Activated naive CD4-positive, alpha-beta T cell treated with anti-CD3 and anti-CD28 coated beads, Interleukin-2, amount 10 ng/mL, durations not matched to agents 7 days and 5 days (primary cell): ENCODE measurements at places on chromosomes 7 and 10.
A peak's percentile ranks its signal among the peaks of the same experiment; 100 is the strongest.

DNA sequence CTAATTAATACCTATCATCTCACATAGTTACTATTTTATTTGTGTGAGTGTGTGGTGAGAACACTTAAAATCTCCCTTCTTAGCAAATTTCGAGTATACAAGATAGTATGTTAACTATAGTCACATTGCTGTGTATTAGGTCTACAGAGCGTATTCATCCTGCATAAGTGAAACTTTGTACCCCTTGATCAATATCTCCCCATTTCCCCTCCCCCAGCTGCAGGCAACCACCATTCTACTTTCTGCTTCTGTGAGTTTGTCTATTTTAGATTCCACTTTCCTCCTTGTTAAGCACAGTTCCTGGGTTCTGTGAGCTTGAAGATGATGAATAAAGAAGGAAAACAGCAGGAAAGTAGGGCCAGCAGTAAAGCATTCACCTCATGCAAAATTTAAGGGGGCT lies 42.4 kb downstream of the MRPS33 start:
- no peaks in the 10 kb centered on the region for H3K36me3 ChIP-seq
- DNase-seq = no peak
- H3K27me3 ChIP-seq = peaks cover 6% of the 10 kb centered on the region
- H3K4me3 ChIP-seq = no peak overlapping the region
- H3K27ac ChIP-seq = no peak overlapping the region

GRCh38 chr10:80281292-80281691 lies 8.2 kb downstream of the MAT1A start:
- H3K27ac ChIP-seq = no peak overlapping the region
- H3K4me3 ChIP-seq = no peak overlapping the region
- H3K36me3 ChIP-seq = no peaks in the 10 kb centered on the region
- H3K4me1 ChIP-seq = no peaks in the 10 kb centered on the region
- DNase-seq = no peak
- peaks cover 5% of the 10 kb centered on the region for H3K27me3 ChIP-seq

DNA sequence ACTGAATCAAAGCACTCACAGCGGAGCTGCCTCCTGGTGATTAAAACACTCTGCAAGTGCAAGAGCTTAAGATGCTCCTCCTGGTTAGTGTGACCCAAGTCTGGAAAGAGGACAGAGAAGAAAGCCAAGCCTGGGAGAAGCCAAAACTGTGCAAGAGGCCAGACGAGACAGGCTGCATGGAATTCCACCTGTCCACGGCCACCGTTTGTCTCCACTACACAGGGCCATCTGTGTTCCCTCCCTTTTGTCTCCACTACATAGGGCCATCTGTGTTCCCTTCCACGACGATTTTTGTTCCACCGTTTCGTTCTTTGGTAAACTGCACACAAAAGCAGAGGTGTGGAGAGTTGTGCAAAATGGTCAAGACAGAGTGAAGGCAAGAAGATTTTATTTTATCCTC lies 233.0 kb downstream of the DIP2C start:
- H3K36me3 ChIP-seq = peaks cover 1% of the 10 kb centered on the region
- H3K4me3 ChIP-seq = no peak overlapping the region
- no peak overlapping the region for H3K27ac ChIP-seq
- peaks cover 32% of the 10 kb centered on the region for H3K27me3 ChIP-seq
- peaks cover 36% of the 10 kb centered on the region for H3K4me1 ChIP-seq

DNA sequence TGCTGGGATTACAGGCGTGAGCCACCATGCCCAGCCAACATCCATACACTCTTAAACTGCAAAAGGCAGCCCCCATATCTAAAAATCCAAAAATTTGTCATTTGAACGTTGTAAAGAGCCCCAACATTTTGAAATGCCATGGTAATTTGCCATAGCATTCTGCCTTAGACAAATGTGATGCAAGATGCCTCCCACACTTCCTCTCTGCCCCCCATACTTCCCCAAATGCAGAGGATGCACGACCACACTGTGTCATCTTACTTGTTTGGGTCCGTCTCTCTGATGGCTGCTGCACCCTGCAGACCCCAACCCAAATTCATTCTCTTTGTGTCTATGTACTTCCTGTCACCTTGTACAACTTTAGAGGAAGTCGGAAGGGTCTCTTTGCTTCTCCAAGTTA lies 1125.6 kb upstream of the AUTS2 start:
- H3K4me1 ChIP-seq = no peaks in the 10 kb centered on the region
- DNase-seq = no peak
- no peaks in the 10 kb centered on the region for H3K36me3 ChIP-seq
- no peak overlapping the region for H3K27ac ChIP-seq
- H3K4me3 ChIP-seq = no peak overlapping the region

- H3K27me3 ChIP-seq = peaks cover 10% of the 10 kb centered on the region
- peak overlapping the region; percentile 5 for H3K27ac ChIP-seq
- H3K4me1 ChIP-seq = peaks cover 22% of the 10 kb centered on the region
- H3K4me3 ChIP-seq = peak overlapping the region; percentile 80
- DNase-seq = peak; percentile 63
- peaks cover 14% of the 10 kb centered on the region for H3K36me3 ChIP-seq
These were observed 609 bp downstream of the SGPL1 start for GRCh38 chr10:70816220-70816894.

- no peak overlapping the region for H3K4me3 ChIP-seq
- H3K27me3 ChIP-seq = no peaks in the 10 kb centered on the region
- DNase-seq = no peak
These were observed 24.4 kb downstream of the TSPAN12 start for GRCh38 chr7:120833546-120833945.

- H3K4me1 ChIP-seq = no peaks in the 10 kb centered on the region
- no peak overlapping the region for H3K4me3 ChIP-seq
- no peak overlapping the region for H3K27ac ChIP-seq
- no peak for DNase-seq
These were observed 219.5 kb downstream of the KIAA1217 start for GRCh38 chr10:24428410-24428782.

- DNase-seq = peak; percentile 6
- no peaks in the 10 kb centered on the region for H3K4me1 ChIP-seq
- no peaks in the 10 kb centered on the region for H3K36me3 ChIP-seq
- H3K4me3 ChIP-seq = no peak overlapping the region
- peaks cover 4% of the 10 kb centered on the region for H3K27me3 ChIP-seq
These were observed 149.1 kb downstream of the MAPK8 start for GRCh38 chr10:48455392-48456151.

DNA sequence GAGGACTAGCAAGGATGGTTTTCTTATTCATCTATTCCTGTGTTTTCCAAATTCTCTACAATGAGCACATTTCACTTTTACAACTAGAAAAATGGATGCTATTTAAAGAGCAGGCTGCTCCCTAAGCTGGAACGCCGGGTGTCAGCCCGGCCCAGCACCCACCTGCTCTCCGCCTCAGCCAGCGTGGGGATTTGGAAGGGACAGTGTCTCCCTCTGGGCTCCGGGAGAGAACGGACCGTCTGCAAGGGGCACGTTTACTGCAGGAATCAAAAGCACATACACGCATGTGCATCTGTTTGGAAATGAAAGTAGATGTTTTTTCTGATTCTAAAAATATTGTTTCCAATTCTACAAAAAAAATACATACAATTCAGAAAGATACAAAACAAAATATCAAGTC lies 2.3 kb upstream of the JAKMIP3 start:
- H3K27ac ChIP-seq = no peak overlapping the region
- no peak for DNase-seq
- H3K36me3 ChIP-seq = no peaks in the 10 kb centered on the region
- peaks cover 29% of the 10 kb centered on the region for H3K27me3 ChIP-seq

DNA sequence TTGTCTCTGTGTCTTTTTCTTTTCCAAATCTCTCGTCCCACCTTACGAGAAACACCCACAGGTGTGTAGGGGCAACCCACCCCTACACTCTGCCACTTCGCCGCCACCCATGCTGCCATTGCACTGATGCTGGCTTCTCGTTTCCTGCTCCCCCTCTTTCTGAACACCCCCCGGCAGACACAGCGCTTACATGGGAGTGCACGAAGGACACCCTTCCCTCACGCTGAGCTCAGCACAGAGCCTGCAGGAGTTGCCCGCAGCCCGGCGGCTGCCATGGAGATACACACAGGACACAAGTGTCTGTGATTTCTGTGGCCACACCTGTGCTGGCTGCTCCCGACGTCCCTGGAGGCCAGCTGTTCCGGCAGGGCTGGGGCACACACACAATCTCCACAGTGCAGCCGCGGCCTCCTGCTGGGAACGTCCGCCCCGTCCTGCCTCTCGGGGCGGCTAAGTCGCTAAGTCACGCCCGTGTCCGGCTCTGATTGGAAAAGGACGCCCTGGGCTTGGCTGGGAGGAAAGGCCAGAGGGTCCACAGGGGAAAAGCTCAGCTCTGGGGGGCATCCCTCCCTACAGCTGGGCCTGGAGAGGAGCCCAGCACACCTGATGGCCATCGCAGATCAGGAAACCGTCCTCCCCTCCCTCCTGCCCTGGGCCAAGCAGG lies 349.8 kb downstream of the PTPRN2 start:
- DNase-seq = no peak
- no peaks in the 10 kb centered on the region for H3K27me3 ChIP-seq
- H3K27ac ChIP-seq = no peak overlapping the region
- H3K4me3 ChIP-seq = no peak overlapping the region

- DNase-seq = no peak
- no peaks in the 10 kb centered on the region for H3K27me3 ChIP-seq
- no peak overlapping the region for H3K4me3 ChIP-seq
- H3K4me1 ChIP-seq = no peaks in the 10 kb centered on the region
- no peaks in the 10 kb centered on the region for H3K36me3 ChIP-seq
These were observed 87.2 kb upstream of the RPA3 start for GRCh38 chr7:7805511-7806153.

- no peak for DNase-seq
- no peaks in the 10 kb centered on the region for H3K36me3 ChIP-seq
- H3K27me3 ChIP-seq = peaks cover 20% of the 10 kb centered on the region
- no peak overlapping the region for H3K27ac ChIP-seq
- H3K4me1 ChIP-seq = peaks cover 10% of the 10 kb centered on the region
- no peak overlapping the region for H3K4me3 ChIP-seq
These were observed 763.2 kb downstream of the GRID1 start for GRCh38 chr10:85603151-85603940.

- no peaks in the 10 kb centered on the region for H3K27me3 ChIP-seq
- no peaks in the 10 kb centered on the region for H3K4me1 ChIP-seq
- no peak overlapping the region for H3K4me3 ChIP-seq
- peak; percentile 29 for DNase-seq
- H3K27ac ChIP-seq = no peak overlapping the region
These were observed 23.6 kb downstream of the TMEM178B start for GRCh38 chr7:141097430-141097829.

GRCh38 chr7:90267263-90267858 lies 22.4 kb downstream of the CFAP69 start:
- no peak for DNase-seq
- no peaks in the 10 kb centered on the region for H3K4me1 ChIP-seq

- H3K27ac ChIP-seq = no peak overlapping the region
- H3K4me1 ChIP-seq = no peaks in the 10 kb centered on the region
- peaks cover 2% of the 10 kb centered on the region for H3K36me3 ChIP-seq
- no peak for DNase-seq
These were observed 291.0 kb downstream of the RNLS start for GRCh38 chr10:88292185-88292514.

GRCh38 chr7:30303312-30304039 lies 19.1 kb downstream of the ZNRF2 start:
- H3K4me1 ChIP-seq = peaks cover 17% of the 10 kb centered on the region
- no peak for DNase-seq
- H3K27ac ChIP-seq = no peak overlapping the region

DNA sequence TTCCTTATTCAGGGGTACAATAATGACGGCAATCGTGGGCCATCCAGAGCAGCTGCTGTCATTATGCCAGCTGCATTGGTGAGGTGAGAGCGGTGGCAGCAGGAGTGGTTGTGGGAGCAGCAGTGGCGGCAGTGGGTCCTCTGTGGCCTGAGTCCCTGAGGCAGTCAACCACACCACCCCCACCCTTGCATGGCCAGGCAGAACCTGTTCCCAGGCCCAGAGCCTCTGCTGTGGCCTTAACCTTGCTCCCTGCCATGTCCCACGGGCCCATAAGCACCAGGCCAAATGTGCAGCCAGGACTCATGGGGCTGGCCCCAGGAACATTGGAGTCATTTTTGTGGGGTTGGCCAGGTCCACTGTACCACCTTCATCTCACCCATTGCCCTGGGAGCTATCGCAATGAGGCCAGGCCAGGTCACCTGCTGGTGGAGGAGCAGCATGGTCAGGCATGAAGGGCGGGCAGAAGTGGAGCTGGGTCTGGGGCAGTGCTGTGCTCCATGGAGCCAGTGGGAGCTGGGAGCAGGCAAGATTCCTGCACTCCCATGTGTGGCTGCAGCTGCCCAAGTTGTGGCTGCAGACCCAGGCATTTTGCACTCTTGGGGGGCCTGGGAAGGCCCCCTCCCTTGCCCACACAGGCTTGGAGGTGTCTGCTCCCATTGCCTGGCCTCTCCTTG lies 213.5 kb downstream of the GPR158 start:
- H3K4me3 ChIP-seq = no peak overlapping the region
- no peaks in the 10 kb centered on the region for H3K36me3 ChIP-seq
- no peaks in the 10 kb centered on the region for H3K4me1 ChIP-seq
- no peak overlapping the region for H3K27ac ChIP-seq

DNA sequence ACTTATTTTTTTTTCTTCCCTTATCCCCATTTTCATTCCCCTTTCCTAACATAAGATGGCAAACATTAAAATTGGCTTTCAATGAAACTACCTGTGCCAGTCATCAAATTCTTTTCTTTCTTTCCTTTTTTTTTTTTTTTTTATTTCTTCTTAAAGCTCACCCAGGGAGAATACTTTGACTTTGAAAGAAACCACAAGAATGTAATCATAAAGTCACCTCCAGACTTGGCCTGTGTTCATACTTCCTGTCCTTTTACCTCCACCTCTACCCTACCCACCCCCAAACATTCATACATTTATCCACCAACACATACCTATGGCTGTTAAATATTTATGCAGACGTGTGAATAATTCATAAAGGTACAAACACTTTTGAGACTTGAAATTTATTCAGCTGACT lies 254.6 kb downstream of the SLC25A13 start:
- H3K36me3 ChIP-seq = no peaks in the 10 kb centered on the region
- no peaks in the 10 kb centered on the region for H3K4me1 ChIP-seq

- no peak overlapping the region for H3K4me3 ChIP-seq
- H3K27ac ChIP-seq = no peak overlapping the region
- no peaks in the 10 kb centered on the region for H3K4me1 ChIP-seq
- no peak for DNase-seq
- no peaks in the 10 kb centered on the region for H3K27me3 ChIP-seq
- no peaks in the 10 kb centered on the region for H3K36me3 ChIP-seq
These were observed 720.5 kb downstream of the GRID1 start for GRCh38 chr10:85645926-85646711.

DNA sequence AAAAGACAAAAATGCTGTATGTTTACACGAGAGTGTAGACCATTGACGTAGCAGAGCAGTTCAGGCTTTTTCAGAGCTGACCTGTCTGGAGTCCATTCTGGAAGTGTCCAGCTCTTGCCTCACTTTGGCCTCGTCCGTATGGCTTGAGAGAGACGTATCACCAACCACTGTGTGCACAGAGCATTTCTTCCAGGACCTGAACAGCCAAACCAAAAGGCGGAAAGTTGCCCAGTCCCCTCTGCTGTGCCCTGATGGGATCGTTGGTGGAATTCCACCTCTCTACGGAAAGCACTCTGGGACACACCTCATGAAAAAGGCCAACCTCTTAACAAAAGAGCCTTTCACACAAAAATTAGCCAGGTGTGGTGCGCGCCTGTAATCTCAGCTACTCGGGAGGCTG lies 184.7 kb upstream of the SH2B2 start:
- DNase-seq = no peak
- H3K27ac ChIP-seq = no peak overlapping the region
- no peaks in the 10 kb centered on the region for H3K4me1 ChIP-seq
- no peaks in the 10 kb centered on the region for H3K27me3 ChIP-seq
- no peak overlapping the region for H3K4me3 ChIP-seq
- no peaks in the 10 kb centered on the region for H3K36me3 ChIP-seq

GRCh38 chr7:7490003-7490402 lies 45.7 kb downstream of the COL28A1 start:
- H3K36me3 ChIP-seq = no peaks in the 10 kb centered on the region
- no peak overlapping the region for H3K4me3 ChIP-seq
- H3K27ac ChIP-seq = no peak overlapping the region

- H3K27ac ChIP-seq = peak overlapping the region; percentile 96
- peak overlapping the region; percentile 86 for H3K4me3 ChIP-seq
- H3K4me1 ChIP-seq = peaks cover 70% of the 10 kb centered on the region
- H3K27me3 ChIP-seq = peaks cover 3% of the 10 kb centered on the region
These were observed 53.1 kb upstream of the KDM7A start for GRCh38 chr7:140229591-140230515.
